Fibroblast of skin of right biceps (primary cell): ENCODE measurements at places on chromosomes 16 and 17.

- no peak for DNase-seq
Measured at GRCh38 chr17:79711715-79712305, 18.9 kb upstream of the ENPP7 start.

- no peak for DNase-seq
Measured at GRCh38 chr17:2369551-2370210, 31.2 kb downstream of the MNT start.

- DNase-seq, result peak; percentile 96
Measured at GRCh38 chr17:10265100-10265810, 66.8 kb upstream of the GAS7 start.

DNA sequence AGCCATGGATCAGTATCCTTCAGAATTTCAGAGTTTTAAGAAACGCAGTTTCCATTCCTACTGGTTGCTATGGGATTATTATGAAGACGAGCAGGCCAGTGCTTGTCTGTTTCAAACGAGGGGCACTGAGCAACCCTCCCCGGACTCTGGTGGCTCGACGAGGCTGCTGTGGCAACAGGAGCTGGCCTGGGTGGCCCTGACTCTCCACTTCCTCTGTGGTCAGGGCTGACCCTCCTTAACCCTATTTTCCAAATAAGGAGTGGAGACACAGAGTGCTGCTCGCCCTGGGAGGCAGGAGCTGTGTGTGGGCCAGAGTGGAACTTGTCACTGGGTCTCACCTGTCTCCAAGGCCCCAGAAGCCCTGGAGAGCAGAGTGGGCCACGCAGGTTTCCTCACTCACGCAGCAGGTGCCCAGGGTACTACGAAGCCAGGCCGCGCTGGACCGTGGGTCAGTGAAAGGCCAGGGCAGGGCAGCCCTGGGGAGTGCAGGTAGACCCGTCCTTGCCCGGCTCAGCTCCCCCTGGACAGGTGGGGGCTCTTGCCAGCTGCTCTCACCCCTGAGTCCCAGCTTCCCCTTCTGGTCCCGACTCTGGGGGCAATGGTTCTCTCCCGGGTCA, 3.3 kb downstream of the GALNS start:
- DNase-seq, result no peak

- no peak for DNase-seq
Measured at GRCh38 chr16:50683689-50684374, 2.7 kb upstream of the SNX20 start.

DNA sequence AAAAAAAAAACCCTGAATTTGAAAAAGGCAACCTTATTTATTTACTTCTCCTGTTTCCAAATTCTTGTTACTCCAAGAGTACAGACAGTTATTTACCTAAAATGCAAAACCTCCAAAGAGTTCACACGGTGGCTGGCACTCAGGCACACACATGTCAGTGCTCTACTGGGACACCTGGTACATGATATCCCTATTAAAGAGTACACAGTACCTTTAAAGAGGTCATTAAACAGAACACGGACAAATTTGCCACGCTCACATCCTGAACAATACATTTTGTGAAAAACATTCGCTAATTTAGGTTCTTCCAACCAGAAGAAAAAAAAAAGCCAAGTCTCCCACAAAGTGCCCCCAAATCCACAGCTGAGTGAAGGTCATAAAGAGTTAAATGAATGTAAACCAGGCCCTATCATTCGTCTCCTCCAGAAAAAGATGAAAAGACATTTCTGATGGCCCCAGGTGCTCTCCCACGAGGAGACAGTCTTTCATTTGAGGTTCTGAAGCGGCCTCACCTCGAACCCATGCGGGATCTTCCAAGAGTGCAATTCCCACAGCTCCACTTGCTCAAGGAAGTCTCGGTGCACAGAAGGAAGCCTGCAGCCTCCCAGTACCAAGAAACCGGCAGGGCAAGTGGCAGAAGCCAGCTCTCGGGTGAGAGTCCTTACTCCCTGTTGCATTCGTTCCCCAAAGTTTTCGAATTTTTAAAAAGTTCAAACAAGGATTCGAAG, 993 bp downstream of the ERN1 start:
- DNase-seq, result peak; percentile 27

DNA sequence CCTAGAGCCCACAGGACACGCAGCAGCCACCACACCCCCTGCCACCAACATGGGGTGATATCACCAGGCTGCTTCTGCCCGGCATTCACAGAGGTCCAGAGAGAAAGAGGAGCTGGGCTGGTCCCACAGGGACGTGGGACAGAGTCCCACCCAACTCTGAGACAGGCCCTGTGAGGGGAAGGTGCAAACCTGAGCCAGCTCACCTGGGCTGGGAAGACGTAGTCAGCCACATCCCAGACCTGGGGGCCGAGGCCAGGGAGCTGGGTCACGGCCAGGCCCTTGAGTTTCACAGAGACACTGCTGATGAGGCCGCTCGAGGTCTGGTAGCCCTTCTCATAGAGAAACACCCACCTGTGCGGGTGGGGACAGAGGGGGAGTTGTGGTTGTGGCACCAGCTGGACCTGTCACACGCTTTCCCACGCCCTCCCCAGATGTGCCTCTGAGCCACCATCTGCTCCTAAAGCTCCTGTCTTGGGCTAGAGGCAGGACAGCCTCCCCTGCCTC, 11.2 kb downstream of the P2RX1 start:
- DNase-seq, result no peak

- DNase-seq, result no peak
Measured at GRCh38 chr16:89736554-89736953, 15.2 kb downstream of the ZNF276 start.

- peak; percentile 44 for DNase-seq
Measured at GRCh38 chr17:6523330-6523729, 33.0 kb downstream of the PITPNM3 start.

DNA sequence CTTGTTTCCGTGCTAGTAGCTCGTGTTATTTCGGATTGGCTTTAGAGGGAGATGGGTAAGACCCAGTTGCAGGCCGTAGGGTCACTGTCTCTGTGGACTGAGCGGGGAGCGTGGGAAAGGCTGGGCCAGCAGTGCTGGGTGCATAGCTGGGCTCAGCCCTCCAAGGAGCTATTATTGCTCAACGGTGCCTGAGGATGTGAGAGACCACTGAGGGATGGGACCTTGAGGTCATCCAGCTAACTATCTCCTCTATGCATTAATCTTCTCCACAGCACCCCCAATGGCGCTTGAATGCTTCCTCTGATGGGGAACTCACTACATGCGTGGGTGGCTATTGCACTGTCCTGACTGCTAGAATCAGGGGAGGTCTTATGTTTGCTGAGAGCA, 126.1 kb upstream of the FOXF1 start:
- DNase-seq, result no peak

GRCh38 chr16:19621445-19621844, 65.9 kb downstream of the VPS35L start:
- no peak for DNase-seq

- peak; percentile 17 for DNase-seq
Measured at GRCh38 chr17:10754109-10754508, 24.3 kb upstream of the TMEM220 start.

GRCh38 chr17:78935419-78936323, 10.5 kb upstream of the TIMP2 start:
- peak; percentile 99 for DNase-seq

DNA sequence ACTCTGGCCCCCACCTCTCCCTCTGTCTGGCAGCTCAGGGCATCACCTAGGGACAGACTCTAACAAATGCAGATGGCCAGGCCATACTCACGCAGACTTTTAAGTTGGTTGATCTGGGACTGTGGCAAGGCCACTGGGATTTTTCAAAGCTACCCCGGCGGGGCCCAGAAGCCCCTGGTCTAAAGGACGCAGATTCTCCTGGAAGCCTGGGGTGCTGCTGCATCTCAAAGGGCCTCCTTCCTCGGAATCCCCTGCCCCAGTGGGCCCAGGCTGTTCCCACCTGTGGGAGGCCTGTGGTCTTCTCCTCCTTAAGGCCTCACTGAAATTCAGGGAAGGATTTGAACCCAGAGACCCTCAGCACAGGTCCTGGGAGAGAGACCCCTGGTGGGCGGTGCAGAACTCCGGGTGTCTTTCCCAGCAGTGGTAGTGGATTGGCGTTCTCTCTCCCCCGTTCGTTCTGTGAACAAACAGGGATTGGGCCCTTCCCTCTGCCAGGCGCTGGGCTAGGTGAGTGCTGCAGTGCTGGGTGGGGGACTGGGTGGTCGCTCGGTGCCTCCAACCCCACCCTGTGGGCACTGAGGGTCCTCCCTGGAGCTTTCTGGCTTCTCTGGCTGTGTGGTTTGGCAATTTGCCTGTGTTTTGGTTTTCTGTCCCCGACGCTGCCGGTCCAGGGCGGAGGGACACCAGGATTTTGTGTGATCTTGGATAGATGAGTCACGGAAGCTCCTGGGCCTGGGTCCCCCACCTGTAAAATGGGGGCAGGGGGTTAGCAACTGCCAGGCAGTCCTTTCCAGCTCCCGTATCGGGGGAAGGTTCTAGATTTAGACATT, 160.5 kb upstream of the GSE1 start:
- no peak for DNase-seq

- no peak for DNase-seq
Measured at GRCh38 chr16:19093631-19094541, 19.9 kb upstream of the ITPRIPL2 start.

GRCh38 chr16:57019746-57020145, 30.4 kb downstream of the NLRC5 start:
- no peak for DNase-seq

DNA sequence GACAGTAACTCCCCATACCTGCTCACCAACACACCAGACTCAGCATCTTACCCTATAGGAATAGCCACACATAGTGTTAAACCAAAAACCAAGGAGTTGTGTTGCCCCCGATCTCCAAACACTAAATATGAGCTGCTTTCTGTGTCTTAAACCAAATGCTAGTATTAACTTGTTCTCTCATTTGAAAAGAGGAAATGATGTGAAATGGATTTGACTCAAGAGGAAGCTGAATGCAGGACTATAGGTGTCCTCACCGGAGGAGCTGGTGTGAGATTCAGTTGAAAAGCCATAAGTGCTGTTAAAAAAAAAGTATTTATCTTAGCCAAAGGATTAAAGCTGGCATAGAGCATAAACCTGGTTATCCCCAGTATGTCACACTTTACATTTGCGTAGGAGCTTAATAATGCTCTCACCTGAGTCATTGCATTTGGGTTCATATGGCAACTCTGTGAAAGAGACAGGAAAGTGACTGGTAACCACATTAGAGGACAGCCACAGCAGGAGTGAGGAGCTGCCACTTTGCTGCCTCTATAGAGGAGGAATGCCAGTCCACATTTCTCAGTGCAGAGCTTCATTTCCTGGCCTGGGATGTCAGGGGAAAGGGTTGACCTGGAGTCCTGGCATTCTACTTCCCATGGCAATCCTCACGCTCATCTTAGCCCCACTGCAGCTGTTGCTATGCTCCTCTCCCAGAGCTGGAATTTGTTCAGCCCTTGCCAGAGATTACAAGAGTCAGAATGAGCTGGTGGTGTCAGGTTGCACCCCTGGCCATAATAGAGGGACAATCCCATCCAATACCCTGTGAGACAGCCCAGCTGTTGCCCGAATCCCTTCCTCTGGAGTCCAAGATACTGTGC, 143.3 kb upstream of the ANKFN1 start:
- no peak for DNase-seq

DNA sequence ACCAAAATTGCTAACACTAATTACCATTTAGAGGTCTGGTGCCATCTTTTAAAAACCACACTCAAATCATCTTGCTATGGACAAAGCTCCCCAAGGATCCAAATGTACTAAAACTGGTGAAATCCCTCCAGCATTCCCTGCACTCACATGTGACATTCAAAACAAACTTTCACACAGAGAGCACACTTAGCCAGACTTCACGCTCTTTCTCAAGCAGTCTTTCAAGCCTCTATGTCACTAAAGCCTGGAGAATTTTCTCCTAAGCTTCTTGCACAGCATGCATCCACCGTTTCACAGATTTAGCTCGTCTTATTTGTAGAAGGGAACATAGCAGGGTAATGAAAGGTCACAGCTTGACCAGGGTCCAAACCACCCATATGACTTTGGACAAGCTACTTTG, 19.3 kb downstream of the CMTM3 start:
- no peak for DNase-seq

- no peak for DNase-seq
Measured at GRCh38 chr16:15785386-15786059, 71.3 kb downstream of the MYH11 start.

DNA sequence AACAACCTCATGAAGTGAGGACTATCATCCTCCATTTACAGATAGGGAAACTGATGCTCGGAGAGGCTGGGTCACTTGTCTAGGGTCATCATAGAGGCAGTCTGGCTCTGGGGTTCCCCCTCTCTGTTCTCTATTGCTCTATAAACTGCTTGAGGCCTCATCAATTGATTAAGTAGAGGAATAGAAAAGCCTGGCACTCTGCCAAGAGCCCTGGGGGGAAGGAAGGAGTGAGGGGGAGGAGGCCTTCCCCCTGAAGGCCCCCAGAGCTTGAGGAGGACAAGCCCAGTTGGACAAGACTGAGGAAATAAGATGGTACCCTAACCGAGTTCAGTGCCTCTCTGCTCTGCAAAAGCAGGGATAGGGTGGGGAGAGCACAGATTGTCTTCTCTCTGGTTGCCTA, 21.0 kb downstream of the SDK2 start:
- no peak for DNase-seq

GRCh38 chr16:79982361-79982760, 381.8 kb upstream of the MAF start:
- DNase-seq, result no peak

DNA sequence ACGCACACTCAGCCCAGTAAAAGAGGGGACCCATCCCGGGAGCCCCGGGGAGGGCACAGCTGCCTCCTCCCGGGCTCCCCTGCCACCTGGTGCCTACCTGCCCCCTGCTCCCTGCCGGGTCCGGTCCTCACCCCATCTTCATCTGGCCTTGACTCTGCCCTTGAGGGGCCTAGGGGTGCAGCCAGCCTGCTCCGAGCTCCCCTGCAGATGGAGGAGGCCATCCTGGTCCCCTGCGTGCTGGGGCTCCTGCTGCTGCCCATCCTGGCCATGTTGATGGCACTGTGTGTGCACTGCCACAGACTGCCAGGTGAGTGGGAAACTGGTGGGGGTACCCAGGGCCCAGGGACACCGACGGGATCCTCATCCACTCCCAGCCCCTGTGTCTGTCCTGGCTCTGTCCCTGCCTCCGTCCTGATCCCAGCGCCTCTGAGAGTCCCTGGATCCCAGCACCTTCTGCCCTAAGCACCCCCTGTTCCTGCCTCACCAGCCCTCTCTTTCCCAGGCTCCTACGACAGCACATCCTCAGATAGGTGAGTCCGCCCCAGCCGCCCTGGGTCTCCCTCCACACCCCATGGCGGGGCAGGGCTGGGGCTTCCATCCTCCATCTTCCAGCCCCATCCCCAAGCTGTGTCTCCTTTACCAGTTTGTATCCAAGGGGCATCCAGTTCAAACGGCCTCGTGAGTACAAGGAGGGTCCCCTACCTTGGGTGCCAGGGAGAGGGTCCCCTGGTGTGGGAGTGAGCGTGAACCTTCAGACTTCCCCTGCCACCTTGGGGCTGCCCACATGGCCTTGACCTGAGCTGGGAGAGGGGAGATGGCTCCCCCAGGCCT, 574 bp downstream of the LAT start:
- DNase-seq, result no peak
